ENCODE measurements at places on chromosomes 1 and 21. TPM values are rescaled to one million over a fixed set of nuclear protein-coding genes. Genes with fewer than 3 reads are reported as not detected.
A peak's percentile ranks its signal among the peaks of the same experiment; 100 is the strongest.

GRCh38 chr1:232837087-232837486 is 31.9 kb downstream of the MAP10 start:
- H3K4me3 ChIP-seq, result no peak overlapping the region
- no peak overlapping the region for H3K27ac ChIP-seq
- no peaks in the 10 kb centered on the region for H3K4me1 ChIP-seq
- no peaks in the 10 kb centered on the region for H3K36me3 ChIP-seq
- H3K27me3 ChIP-seq, result no peaks in the 10 kb centered on the region
- DNase-seq, result no peak

- H3K4me3 ChIP-seq, result no peak overlapping the region
- no peaks in the 10 kb centered on the region for H3K36me3 ChIP-seq
- DNase-seq, result peak; percentile 34
- no peak overlapping the region for H3K27ac ChIP-seq
Observed at GRCh38 chr1:231550448-231550781, 21.9 kb downstream of the TSNAX start.

GRCh38 chr1:78121710-78122109 is 75.9 kb downstream of the GIPC2 start:
- H3K36me3 ChIP-seq, result no peaks in the 10 kb centered on the region
- no peak for DNase-seq
- no peaks in the 10 kb centered on the region for H3K4me1 ChIP-seq
- H3K27me3 ChIP-seq, result no peaks in the 10 kb centered on the region

GRCh38 chr1:156923670-156924477 is 3.4 kb downstream of the LRRC71 start:
- DNase-seq, result no peak
- H3K4me1 ChIP-seq, result peaks cover 24% of the 10 kb centered on the region
- H3K27ac ChIP-seq, result no peak overlapping the region
- H3K36me3 ChIP-seq, result no peaks in the 10 kb centered on the region
- no peak overlapping the region for H3K4me3 ChIP-seq

GRCh38 chr1:160222546-160222945 is 17.4 kb downstream of the PEA15 start:
- no peaks in the 10 kb centered on the region for H3K27me3 ChIP-seq
- no peaks in the 10 kb centered on the region for H3K4me1 ChIP-seq
- no peak for DNase-seq
- no peak overlapping the region for H3K4me3 ChIP-seq

DNA sequence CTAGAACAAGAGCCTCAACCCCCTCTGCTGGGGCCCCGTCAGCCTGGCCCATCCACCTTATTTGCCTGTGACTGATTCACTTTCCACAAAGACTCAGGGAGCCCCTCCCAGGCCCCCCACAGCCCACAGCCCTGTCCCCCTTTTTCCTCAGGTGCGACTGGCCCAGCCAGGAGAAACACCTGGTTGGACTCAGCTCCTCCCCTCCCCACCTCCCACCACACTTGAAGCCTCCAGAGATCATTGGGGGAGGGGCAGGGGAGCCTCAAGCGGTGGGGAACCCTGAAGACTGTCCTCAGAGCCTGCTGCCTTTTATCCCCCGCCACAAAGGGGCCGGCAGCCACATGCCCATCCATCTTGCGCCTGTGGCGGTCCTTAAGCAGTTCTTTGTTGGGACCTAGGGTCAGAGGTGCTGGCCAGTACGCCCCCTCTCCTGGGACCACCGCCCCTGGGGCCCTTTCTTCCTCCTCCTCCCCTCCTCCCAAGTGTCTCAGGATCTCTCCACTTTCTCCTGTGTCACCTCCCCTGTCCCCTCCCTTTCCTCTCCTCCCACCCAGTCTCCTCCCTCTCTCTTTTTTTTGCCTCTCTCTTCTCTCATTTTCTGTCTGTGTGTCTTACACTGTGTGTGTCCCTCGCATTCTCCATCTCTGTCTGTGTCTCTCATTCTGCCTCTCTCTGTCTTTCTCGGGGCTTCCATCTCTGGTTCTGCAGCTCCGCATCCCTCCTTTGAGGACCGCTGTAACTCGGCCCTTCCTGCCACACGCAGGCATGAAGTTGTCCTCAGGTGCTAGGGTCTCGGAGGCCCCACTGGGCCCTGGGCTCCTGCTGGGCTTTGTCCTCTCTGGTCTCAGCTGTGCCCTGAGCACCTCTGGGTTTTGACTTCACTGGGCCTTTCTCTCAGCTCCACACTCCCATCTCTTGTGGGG is 12.2 kb downstream of the CRABP2 start:
- H3K4me3 ChIP-seq, result no peak overlapping the region
- peaks cover 29% of the 10 kb centered on the region for H3K27me3 ChIP-seq
- H3K27ac ChIP-seq, result no peak overlapping the region
- H3K36me3 ChIP-seq, result no peaks in the 10 kb centered on the region
- DNase-seq, result peak; percentile 11

- H3K4me1 ChIP-seq, result no peaks in the 10 kb centered on the region
- no peak overlapping the region for H3K4me3 ChIP-seq
- no peaks in the 10 kb centered on the region for H3K36me3 ChIP-seq
Observed at GRCh38 chr1:70778056-70778762, 269.4 kb downstream of the PTGER3 start.

DNA sequence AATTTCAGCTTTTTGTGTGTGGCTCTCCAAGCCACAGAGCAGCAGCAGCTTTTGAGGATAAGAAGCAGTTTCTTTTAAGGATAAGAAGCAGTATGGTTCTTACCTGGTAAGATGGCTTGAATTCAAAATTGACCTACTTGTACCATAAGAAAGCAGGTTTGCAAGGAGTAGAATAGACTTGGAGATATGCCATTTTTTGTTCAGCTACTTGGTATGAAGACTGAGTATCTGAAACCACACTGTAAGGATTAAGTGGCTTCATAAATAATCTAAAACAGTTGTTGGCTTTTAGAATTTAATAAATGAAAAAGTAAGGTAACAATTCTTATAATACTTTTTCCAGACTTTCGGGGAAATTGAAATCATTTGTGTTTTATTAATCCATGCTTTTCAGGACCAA is 74.2 kb downstream of the ATF6 start:
- no peak for DNase-seq
- no peak overlapping the region for H3K4me3 ChIP-seq
- H3K36me3 ChIP-seq, result peaks cover 5% of the 10 kb centered on the region
- H3K4me1 ChIP-seq, result no peaks in the 10 kb centered on the region

DNA sequence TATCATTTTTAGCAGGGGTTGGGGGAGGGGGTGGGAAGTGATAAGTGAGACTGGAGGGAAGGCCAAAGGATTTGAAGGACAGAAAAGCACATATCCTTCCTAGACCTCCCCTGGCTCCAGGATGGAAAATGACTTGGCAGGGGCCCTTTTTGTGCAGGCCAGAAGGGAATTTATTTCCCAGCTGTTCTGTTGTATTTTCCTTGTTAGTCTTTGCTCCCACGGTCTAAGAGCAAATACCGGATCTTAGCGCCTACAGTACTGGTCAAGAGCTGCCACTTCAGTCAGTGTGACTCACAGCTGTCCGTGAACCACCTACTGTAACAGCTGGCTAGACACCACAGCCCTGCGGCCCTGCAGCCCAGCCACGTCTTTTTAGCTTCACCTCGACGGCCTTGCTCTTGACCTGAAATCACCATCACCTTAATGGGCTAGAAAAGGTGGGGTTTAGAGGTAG is 51.0 kb upstream of the ERRFI1 start:
- H3K4me3 ChIP-seq, result no peak overlapping the region
- H3K27me3 ChIP-seq, result no peaks in the 10 kb centered on the region
- no peaks in the 10 kb centered on the region for H3K4me1 ChIP-seq
- H3K36me3 ChIP-seq, result no peaks in the 10 kb centered on the region
- H3K27ac ChIP-seq, result no peak overlapping the region

DNA sequence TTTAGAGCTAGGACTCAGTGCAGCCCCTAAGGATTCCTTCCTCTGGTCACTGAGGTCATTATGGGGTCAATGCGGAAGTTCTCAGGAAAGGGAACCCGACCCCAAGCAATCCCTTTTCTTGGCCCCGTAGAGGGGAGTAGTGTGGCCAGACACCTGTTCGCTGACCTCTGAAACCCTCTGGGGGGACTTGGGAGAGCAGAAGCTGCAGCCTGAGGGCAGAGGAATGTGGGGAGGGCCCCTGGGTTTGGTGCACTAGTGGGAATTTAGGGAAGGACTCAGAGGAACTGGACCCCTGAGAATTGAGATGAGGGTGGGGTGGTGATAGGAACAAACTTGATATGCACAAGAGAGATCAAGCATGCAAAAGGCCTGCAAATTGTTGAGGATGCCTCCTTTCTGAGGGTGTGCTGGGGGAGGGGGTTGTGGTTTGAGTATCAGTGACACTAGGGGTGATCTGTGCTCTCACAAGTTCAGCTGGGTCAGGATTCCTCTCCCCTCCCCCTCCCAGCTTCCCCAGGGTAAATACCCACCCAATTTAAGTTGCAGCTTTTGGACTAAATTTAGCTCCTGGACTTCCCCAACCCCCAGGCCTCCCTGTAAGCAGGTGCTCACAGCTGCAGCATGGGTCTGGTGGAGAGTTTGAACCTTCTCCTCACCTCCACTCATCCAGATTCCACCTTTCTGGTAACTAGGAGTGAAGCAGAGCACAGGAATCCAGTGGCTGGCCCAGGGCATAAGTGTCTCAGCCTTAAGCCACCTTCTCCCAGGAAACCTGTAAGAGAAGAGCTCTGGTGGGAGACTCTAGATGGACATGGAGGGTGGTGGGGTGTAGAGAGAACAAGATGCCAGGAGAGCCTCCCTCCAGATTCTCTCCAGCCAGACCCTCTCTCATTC is 13.5 kb downstream of the ADAMTSL4 start:
- H3K27ac ChIP-seq, result peak overlapping the region; percentile 93
- no peaks in the 10 kb centered on the region for H3K27me3 ChIP-seq
- no peaks in the 10 kb centered on the region for H3K36me3 ChIP-seq
- peak overlapping the region; percentile 79 for H3K4me3 ChIP-seq

DNA sequence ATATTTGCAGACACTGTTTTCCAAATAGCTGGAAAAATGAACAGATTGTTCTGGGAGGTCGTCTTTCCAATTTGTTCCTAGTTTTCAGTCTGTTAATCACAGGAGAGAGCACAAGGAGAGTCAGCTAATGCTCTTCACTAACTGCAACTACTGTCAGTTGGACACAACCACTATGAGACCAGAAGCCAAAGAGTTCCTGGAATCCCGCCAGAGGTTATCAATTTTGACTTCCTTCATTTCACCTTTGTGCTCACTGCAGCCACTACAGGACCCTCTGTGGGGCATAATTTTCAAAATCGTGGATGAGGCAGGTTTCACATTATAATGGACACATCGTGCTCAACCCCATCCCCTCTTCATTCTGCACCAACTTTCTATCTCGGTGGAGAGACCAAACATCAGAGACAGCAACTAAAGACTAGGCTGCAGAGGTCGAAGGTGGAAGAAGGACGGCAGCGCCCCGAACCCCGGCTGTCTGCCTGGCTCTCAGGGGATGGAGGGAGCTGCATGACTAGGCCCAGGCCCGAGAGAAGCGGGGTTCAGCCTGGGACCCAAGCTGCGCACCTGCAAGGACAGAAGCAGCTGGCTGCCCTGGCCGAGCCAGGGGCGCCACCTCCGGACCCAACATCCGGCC is 602 bp downstream of the KIAA0319L start:
- peak overlapping the region; percentile 100 for H3K4me3 ChIP-seq
- peaks cover 52% of the 10 kb centered on the region for H3K4me1 ChIP-seq
- DNase-seq, result no peak
- no peaks in the 10 kb centered on the region for H3K27me3 ChIP-seq
- peak overlapping the region; percentile 70 for H3K27ac ChIP-seq

CNKSR1 gene
- polyA plus RNA-seq, result 1.1 TPM

CSTB gene
- 68.4 TPM for polyA plus RNA-seq

CAMK2N1 gene
- polyA plus RNA-seq, result 0.84 TPM

ZBTB21 gene
- polyA plus RNA-seq, result 4.3 TPM

PTPN7 gene
- polyA plus RNA-seq, result 84.1 TPM

PDPN gene
- not detected for polyA plus RNA-seq

FALEC gene
- polyA plus RNA-seq, result 1.1 TPM

UTS2 gene
- polyA plus RNA-seq, result 0.33 TPM

IL23R gene
- polyA plus RNA-seq, result 2.6 TPM

All from CD4-positive, alpha-beta memory T cell (primary cell).